ENCODE measurements at places on chromosomes 2 and 18.
A peak's percentile ranks its signal among the peaks of the same experiment; 100 is the strongest.

DNA sequence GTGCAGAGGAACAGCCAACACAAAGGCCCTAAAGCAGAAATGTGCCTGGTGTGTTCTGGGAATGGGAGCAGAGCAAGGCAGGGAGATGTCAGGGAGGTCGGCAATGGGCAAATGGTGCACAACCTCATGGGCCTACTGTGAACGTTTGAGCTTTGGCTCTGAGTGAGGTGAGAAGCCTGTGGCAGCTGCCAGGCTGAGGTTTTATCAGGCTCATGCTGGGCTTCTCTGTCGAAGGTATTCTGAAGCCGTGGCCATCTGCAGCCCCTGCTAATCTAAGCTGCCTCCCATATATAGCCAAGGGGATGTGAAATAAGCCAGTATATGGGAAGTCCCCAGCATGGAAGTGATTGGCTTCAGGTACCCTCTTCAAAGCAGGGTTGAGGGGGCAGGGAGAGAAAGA is 193.3 kb downstream of the SLC4A3 start:
- no peak for DNase-seq

DNA sequence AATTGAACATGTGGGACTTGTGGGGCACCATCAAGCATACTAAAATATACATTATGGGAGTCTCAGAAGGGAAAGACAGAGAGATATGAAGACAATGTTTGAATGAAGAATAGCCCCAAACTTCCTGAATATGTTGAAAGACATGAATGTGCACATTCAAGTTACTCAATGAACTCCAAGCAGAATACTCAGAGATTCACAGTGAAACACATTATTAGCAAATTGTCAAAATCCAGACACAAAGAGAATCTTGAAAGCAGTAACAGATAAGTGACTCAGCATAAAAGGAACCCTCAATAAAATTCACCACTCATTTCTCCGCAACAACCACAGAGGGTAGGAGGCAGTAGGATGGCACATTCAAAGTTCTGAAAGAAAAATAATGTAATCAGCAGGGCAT is 8.8 kb downstream of the C2orf92 start:
- DNase-seq: no peak

GRCh38 chr2:98458667-98459380 is 14.2 kb downstream of the INPP4A start:
- no peak for DNase-seq

GRCh38 chr2:178829981-178830380 is 22.8 kb upstream of the TTN start:
- DNase-seq: no peak

GRCh38 chr2:239461291-239462190 is 60.7 kb upstream of the HDAC4 start:
- DNase-seq: no peak

GRCh38 chr18:6414118-6414722 is 491 bp downstream of the L3MBTL4 start:
- DNase-seq: peak; percentile 50

DNA sequence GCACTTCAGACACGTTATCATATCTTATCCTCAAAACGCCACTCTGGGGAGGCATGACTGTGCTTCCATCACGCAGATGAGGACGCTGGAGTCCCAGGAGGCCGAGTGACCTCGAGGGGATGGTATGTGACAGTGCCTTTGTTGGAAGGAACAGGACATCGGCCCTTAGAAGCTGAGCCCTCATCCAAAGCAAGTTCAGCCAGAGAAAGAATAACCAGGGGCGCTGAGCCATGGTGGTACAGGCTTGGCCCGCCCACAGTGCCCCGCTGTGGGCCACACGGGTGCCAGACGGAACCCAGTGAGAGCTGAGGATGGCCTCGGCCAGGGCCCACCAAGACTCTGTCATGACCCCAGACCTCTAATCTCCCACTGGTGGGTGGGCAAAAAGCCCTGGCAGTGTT is 31.3 kb downstream of the HS1BP3 start:
- no peak for DNase-seq

DNA sequence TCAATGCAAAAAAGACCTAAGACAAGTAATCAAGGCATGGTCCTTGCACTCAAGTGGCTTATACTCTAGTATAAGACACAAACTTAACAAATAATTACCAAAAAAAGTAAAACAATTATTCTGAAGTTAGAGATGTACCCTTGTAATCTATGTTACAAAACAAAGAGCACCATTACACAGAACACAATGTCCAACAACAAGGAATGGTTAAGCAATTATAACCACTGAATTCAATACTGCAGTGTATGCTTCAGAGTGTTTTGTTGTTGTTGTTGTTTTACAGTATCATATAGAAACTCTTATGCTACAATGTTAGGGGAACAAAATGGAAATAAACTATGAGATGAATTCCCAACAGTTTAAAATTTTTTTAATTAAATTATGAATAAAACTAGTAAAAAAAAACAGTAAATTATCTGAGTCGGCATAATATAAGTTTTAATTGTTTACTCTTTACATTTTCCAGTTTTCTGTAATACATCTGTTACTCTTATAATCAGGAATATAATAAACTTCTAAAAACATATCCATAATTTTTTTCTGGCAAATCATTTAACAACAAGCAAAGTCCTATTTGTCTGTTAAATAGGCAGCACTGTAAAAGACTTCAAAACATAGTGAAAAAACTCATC is 29.2 kb downstream of the ROCK2 start:
- DNase-seq: no peak

DNA sequence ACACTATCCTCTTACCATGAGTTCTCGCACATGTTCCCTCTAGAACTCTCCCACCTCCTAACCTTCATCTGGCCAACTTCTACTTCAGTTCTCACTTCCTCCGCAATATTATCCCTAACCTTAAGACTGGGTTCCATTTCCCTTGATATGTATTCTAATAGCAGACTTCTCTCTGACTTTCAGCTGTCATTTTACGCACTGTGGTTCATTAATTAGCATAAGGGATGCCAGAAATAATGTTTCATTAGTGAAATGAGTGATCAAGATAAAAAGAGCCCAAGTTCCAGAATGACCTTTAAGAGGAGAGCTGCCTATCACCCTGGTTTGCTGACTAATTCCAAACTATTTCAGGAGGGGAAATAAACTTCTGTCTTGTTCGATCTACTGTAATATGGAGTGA is 108.6 kb upstream of the CCDC150 start:
- DNase-seq: no peak

- DNase-seq: no peak
Observed at GRCh38 chr2:184004289-184004947, 593.9 kb upstream of the ZNF804A start.

GRCh38 chr18:24497031-24497754 is 36.8 kb downstream of the HRH4 start:
- DNase-seq: no peak

- DNase-seq: peak; percentile 81
Observed at GRCh38 chr2:85420536-85421259, 2.2 kb downstream of the SH2D6 start.

DNA sequence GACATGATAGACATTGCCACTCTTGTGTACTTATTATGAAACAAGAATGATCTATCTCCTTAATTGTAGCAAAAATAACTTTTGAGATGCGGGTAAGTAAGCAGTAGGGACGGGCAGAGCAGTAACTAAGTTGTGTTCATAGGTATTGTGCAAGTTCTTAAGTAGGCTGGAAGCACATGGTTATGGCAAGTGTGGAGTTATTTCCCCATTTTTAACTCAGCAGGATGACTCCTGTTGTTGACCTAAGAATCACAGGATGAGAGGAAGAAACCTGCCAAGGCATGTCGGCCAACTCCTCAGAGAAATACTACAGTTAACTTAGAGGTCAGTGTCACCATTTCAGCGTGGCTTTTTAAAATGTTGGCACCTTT is 51.1 kb upstream of the FN1 start:
- no peak for DNase-seq

DNA sequence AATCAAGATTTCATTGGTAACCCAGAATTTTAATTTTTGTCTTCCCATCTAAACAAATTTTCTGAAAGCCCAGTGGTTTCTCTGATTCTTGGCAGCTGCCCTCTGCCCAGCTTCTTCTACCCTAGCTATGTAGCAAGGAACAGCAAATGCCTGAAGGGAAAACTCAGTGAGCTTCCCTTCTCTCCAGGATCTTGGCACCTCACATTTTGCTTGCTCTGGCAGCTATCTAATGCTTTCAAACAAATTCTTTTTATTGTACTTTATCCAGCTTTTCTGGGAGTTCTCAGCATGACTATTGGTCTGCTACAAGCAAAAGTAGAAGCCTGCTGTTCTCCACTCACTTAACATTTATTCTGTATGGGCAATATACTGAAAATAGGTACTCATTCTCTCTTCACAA is 18.3 kb upstream of the GFPT1 start:
- DNase-seq: no peak

DNA sequence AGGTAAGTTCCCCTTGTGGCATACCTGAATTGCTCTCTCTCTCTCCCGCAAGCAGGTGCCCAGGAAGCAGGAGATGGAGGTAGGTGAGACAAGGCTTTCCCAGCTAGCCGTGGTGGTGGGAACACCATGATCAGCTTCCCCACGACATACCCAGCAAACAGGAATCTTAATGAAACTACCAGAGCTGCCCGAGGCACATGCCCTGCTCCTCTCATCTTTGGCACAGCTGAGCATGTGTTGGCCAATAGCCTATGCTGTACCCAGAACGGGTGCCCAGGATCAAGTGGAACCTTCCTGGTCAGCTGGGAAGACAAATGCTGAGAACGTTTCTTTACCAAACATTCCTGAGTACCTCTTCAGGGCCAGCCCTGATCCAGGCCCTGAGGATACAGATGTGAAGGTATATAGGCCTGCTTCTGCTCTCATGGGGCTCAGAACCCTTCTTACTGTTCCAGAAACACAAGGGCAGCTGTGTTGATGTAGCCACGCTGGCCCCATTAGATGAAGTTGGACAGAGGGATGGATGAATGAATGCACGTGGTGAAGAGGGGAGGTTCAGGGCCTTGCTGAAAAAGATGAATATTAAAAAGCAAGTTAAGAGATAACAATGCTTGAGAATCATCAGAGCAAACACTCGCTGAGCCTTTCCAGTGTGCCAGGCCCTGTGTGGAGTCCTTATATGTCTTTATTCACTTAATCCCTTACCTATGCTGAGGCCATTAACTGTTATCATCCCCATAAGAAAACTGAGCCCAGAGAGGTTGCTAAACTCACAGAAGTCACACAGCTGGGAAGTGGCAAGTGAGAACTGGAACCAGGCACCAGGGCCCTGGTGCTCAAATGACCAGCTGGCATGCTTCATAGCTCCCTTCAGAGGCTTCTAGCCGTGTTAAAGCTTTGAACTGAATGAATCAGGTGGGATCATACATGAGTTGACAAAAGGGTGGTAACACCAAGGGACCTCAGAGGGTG is 68.8 kb upstream of the TMEM247 start:
- DNase-seq: no peak

DNA sequence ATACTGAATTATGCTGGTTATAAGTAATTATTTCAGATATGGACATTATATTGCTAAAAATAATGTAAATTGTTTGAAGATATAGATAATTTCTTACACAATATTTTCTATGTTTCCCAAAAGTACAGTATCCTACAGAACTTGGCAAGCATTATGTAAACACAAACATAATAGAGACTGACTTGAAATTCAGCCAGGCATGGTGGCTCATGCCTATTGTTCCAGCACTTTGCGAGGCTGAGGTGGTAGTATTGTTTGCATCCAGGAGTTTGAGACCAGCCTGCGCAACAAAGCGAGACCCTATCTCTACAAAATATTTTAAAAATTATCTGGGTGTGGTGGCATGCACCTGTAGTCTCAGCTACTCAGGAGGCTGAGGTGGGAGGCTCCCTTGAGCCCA is 1300.5 kb upstream of the DDX18 start:
- no peak for DNase-seq

DNA sequence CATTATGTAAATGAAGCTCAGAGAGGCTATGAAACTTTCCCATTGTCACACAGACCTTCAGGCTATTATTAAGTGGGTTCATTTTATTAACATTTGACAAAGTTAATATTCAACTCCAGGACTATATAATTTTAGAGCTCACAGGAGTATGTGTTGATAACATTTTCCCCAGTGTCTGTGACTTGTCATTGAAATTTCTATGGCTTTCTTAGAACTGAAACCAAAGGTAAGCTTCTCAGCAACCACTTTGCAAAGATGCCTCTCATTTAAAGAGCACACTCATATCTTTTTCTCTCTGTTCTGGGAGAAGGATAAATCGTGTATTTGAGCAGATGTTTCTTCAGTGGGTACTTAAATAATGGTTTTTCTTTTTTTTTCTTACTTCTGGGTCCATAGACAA is 61.8 kb upstream of the LHCGR start:
- no peak for DNase-seq

DNA sequence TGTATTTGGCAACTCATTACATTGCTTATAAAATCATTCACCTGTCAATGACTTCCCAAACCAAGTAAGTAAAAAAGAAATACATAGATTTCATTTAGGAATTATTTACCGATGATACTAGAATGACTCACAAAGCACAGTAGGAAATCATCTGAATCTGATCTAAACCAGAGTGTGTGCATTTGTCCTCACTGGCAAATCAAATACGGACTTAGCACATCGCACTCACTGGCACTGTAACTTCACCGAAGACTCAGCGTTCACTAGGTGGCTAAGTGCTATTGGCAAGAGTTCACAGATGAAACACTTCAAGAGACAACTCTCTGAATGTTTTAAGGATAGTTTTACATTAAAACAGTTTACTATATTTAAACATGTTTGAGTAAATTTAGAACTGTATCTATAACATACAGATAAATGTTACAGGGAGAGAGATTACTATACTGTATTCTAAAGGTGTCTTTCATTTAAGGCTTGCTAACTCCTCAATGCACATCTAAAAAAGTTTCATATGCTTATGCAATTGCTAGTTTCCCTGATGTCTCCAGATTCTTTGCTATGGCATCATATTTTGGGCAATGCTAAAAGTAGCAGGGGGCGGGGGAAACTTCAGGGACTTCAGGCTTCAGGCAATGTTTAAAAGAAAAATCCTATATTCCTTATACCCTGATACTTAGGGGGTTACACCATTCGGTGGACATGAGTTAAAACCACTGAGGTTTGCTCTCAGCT is 48.8 kb downstream of the STK39 start:
- DNase-seq: no peak

DNA sequence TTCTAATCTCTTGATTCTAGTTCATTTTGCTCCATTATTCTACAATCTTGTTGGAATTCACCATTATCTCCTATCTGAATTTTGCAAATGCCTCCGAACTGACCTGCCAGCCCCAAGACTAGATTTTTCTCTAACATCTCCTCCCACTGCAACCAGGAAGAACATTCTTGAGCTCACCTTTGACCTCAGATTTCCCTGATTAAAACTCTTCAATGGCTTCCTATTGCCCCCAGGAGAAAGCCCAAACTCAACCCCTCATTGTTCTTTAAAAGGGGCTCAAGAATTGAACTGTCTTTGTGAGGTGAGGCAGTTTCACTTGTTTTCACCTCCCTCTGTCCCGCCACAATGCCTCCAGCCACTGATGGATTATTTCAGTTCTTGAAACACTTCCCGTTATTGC is 784.6 kb upstream of the ZEB2 start:
- no peak for DNase-seq

Data from bone marrow (tissue), 2 donors.